ENCODE measurements at places on chromosomes 7 and 10.

- DNase-seq, result no peak
Observed at GRCh38 chr10:4201866-4202825, 417.1 kb upstream of the KLF6 start.

- no peak for DNase-seq
Observed at GRCh38 chr10:50544857-50545429, 78.8 kb downstream of the SGMS1 start.

DNA sequence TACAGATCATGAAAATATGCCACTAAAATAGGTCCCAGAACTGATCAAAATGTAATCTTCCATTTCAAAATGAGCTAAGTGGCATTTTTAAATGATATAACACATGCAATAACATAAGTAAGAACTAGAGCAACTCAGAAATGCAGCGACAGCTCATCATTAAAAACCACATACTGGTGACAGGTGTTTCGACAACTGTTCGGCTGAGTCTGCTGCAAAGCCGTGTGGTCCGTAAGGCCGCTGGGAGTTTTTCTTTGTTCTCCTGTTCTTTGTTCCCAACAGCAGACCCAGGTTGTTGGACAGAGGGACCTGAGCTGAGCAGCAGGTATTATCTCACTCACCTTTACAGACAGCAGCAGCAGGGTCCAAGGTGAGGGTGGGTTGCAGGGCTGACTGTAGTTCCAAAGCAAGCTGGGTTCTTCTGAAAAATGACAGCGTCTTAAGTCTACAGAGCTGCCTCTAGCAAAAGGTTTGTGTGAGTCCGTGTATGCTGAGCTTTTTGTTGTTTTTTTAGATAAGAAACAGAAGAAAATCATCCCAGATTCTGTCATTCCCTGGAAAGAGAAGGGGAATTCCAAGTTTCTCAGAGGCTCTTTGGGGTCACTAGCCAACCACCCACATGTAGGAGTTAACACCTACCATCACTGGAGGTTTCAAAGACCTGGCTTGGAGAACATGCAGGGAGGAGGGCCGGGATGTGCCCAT, 45.4 kb upstream of the MACROH2A2 start:
- DNase-seq, result no peak

GRCh38 chr10:122373721-122374120, 787 bp upstream of the PLEKHA1 start:
- DNase-seq, result no peak

DNA sequence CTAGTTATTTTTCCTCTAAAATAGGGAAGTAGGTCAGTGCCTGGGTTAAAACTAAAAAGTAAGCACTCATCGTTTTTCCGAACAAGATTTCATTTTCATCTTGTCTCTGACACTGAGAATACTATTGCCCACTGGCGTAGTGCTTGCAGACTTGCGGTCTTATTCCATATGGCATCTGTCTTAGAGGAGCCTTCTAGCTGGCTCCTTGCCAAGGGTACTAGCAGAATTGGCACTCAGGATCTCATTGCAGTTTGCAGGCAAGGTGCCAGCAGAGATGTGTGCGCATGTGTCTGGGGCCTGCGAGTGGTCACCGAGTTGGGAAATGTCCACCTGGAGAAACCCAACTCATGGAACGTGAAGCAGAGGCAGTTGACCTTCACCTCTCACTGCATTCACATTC, 143.4 kb downstream of the CELF2 start:
- no peak for DNase-seq

GRCh38 chr10:133318494-133319127, 9.9 kb downstream of the ZNF511 start:
- peak; percentile 49 for DNase-seq

GRCh38 chr7:116582164-116582732, 57.4 kb downstream of the CAV1 start:
- no peak for DNase-seq

GRCh38 chr10:49379596-49380410, 16.1 kb downstream of the DRGX start:
- no peak for DNase-seq

DNA sequence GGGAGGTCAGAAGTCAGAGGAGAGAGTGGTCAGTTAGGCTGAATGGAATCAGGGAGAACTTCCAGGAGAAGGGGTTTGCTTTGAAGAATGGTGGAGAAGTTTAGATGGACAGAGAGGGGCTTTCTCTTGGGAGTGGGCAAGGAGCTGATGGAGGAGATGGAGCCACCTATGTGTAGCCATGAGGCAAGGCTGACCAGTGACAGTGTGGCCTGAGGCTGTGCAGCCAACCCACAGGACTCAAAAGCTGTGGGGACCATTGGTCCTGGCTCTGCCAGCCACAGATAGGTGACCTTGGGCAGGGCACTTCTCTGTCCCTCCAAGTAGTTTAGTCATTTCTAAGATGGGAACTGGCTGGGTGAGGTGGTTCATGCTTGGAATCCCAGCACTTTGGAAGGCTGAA, 18.7 kb downstream of the NEURL1 start:
- no peak for DNase-seq

DNA sequence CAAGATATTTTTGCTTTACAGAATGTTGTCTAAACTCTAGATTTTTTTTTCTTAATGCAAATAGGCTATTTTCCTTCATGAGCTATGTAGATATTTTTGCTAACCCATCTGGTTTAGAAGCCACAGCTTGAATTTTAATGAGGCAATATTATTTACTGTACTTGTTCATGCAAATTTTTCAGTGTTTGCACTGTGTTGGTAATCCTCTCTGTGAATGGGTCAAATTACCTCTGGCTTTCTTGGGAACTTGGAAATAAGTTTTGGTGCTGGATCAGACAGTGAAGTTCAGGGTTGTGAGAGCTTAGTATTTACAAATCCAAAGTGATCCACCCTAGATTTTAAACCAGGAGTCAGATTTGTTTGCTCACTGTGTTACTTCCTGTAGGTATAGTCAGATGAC, 686.9 kb downstream of the NXPH1 start:
- DNase-seq, result no peak

DNA sequence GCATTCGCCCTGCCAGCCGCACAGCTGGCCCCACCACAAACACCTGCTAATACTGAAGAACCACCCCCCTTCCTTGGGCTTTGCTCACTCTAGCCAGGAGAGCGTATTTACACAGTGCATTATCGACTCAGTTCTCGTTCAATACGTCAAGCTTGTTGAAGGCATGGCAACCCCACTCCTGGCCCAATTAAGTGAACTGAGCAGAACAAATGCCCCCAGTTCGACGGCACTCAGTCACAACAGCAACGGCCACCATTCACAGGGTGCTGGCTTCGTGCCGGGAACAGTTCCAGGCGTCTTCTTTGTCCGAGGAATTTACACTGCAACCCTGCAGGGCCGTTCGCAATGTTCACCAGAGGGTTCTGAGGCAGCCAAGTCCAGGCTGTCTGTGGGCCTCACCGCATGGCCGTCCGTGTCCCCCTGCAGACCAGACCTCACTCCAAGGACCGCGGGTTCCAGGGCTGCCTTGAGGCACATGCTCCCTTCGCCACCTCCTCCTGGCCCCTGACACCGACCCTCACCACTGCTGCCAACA, 175.3 kb downstream of the DIP2C start:
- no peak for DNase-seq

GRCh38 chr10:58824396-58824795, 311.7 kb downstream of the BICC1 start:
- no peak for DNase-seq

- DNase-seq, result no peak
Observed at GRCh38 chr7:135247746-135248471, 14.3 kb downstream of the STRA8 start.

GRCh38 chr10:95537542-95537927, 23.6 kb downstream of the SORBS1 start:
- no peak for DNase-seq

- no peak for DNase-seq
Observed at GRCh38 chr7:18638594-18639452, 143.3 kb downstream of the HDAC9 start.

GRCh38 chr7:26704036-26704435, 160.4 kb downstream of the SKAP2 start:
- DNase-seq, result no peak

GRCh38 chr7:150897502-150898474, 45.5 kb downstream of the AOC1 start:
- DNase-seq, result no peak

GRCh38 chr7:19560111-19560883, 148.5 kb downstream of the POLR1F start:
- DNase-seq, result no peak

DNA sequence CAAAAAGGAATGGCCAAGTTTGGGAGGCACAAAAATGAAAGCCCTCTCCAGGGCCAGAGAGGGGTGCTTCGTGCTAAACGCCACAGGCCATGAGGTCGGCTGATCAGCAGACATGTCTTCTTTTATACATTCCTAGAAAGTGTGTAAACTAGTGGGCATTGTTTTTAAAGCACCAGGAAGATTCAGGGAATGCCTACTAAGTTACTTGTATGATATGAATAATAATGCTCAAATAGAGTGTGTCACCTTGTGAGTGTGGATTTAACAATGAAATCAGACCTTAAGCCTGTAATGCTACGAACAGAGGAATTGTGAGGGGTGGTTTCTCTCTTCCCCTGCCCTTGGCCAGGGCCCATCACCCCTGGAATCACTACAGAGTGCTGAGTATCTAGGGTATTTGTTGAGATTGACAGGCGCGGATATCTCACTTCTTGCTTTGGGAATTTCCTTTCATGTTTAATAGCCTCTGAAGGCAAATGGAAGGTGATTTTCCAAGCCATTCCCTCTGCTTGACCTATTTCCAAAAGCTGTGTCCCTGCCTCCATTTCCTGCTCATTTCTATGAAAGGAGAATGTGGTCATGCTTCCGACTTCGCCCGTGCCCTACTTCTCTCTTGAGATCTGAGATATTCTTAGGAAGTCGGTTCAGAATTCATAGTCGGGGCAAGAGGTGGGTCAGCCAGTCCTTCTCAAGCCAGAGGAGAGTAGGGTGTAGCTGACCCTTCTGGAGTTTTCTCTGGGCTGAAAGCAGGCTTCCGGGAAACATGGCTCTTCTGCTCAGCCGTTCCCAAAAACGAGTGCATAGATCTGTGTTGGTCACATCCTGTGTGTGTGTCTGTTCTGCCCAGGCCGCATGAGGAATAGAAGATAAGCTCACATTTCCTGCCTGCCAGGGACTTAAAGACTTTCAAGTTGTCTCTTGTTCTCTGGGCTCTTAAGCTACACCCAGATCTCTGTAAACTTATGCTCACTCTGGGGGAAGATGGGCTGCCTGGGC, 167.8 kb upstream of the ITGB1 start:
- no peak for DNase-seq

GRCh38 chr7:77710861-77711260, 14.6 kb downstream of the RSBN1L start:
- DNase-seq, result no peak

GRCh38 chr10:47337310-47337709, 10.9 kb upstream of the RBP3 start:
- DNase-seq, result no peak

DNA sequence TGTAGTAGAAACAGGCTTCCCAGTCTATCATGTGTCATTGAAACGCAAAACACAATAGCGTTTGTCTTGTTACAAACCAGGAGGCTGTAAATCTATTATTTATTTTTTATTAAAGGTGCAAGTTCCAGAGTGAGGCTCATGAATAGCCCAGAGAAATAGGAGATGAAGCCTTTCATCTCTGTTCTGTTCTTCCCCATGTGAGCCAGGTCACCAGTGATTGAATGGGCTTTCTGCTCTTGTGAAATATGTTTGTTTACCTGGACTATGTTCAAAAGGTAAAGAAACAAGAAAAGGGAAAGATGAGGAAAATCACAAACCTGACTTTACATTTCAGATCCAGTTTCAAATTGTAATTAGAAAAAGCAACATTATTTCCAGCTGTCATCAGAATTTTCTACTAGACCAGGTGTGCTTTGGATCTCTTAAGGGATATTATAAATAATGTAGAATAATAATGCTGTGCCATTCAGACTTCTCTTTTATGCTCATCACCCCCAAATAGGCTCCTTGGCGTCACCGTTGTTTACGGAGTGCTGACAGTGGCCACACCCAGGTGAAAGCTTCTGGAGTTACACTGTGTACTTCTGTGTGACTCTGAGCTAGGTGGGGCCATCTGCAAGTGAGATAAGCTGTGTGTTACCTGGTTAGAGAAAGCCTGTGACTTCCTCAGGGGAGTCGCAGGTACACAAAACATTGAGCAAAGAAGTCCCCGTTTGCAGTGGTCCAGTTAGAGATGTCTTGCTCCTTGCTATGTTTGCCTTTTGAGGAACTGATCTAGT, 274.9 kb downstream of the SDK1 start:
- DNase-seq, result no peak

DNA sequence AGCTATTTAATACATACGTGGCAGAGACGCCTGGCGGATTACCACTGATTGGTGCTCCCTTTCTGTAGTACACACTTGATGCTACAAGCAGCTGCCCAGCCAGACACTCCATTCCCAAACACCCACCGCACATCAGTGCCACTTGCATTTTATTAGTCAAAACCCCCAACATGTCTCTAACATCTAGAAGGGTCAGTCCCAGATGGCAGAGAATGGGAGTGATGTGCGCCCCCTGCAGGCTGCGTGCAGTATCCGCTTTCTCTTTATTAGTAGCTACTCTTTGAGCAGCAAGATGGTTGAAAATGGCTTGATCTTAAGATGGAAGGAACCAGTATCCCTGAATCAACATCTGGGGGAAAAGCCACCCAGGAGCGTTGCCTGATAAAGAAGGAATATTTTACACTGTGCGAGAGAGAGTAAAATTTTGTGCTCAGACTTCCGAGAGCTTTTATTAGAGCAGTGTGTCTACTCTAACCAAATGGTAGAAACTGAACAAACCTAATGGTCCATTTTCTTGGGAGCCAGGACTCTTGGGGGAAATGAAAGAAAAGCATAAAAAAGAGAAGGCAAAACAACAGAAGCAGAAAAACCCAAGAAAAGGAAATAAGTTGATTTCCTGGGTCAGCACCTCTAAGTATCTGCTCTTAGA, 78.3 kb downstream of the ST8SIA6 start:
- no peak for DNase-seq

DNA sequence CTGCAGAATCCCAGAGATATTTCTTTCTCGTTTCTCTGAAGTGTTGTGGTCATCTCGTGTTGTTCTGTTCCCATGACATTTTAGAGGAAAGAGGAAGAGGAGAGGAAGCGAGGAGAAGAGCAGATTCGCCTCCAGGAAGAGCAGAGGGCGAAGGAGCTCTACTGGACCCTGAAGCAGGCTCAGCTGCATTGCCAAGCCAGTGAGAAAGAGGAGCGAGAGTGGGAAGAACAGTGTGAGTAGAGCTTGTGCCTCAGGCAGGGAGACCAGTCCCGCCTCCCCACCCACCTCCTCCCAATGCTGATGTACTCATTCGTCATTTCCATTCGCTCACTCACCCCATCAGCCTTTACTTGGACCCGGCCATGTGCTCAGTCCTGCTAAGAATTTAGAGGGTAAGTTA, 50.8 kb downstream of the SH2D4B start:
- DNase-seq, result no peak

- DNase-seq, result no peak
Observed at GRCh38 chr7:144048648-144049047, at the start of gene OR2A5. TSS of gene OR2A5 (plus strand) at chr7:144048948. CDS start at chr7:144050402, 1,454 bp downstream.

- DNase-seq, result no peak
Observed at GRCh38 chr7:2515424-2516193, 4.0 kb upstream of the LFNG start.

DNA sequence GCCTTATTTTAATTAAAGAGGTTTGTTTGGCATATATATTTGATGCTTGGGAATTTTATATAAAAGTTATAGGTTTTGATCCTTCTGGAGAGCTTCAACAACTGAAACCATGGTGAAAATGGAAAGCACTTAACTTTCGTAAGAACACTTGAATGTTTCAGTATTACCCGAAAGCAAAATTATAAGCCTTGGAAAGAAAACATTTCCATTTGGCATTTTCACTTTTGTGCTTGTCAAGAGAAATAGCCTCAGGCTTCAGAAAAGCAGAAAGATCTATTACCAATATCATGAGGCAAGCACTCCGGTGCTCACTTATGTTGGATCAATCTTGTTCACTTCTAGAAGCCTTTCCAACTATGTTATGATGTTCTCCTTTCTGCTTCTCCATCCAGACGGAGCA, 256.0 kb downstream of the TRIL start:
- no peak for DNase-seq

Measured in activated gamma-delta T cell (primary cell).